RWPE1 (cell line): ENCODE measurements at places on chromosomes 6 and 20.

DNA sequence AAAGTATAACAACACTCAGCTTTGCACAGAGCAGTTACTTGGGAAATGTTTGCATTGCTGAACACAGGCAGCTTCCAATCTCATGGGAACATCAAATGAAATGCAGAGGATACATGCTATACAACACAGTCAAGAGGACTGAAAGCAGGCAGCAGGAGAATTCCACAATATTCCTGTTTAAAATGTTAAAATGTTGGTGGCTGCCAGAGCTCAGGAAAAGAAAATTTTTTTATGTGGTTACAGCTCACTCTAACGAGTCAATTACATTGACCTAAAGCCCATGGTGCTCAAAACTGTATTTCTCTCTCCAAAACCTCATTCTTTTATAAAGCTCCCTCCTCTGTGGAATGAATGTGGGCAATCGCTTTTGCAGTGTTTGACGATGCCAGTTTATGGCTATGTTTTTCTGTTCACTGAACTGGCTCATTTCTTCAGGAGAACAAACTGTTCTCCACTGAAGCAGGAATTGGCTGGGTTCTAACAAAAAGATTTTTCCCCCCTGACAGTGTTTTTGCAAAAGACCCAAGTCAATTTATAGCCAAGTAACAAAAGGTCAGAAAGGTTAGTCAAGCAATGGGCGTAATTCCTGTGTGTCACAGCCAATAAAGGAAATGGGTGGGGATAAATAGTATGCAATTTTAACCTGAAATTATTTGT lies 69.0 kb downstream of the ZHX3 start:
- DNase-seq: peak; percentile 53

DNA sequence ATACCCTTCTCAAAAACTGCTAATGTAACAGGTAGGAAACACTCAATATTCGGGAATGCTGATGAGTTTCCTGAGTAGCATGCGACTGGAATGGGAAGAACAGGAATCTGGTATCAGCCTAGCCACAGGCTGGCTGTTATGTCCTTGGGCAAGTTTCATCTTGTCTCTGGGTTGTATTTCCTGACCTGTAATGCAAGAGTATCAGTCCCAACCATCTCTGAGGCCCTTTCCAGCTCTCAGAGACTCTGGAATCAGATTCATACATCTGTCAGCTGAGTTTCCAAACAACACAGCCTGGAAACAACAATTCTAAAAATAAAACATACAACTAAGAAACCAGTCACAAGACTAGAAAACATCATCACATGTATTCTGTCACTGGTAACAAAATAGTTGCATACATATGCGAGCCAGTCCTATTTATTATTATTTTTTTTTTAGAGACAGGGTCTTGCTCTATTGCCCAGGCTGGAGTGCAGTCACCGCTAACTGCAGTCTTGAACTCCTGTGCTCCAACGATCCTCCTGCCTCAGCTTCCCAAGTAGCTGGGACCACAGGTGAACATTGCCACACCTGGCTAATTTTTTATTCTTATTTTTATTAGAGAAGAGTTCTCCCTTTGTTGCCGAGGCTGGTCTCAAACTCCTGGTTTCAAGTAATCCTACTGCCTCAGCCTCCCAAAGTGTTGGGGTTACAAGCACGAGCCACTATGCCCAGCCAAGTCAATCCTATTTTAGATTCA lies 16.7 kb upstream of the TFAP2A start:
- DNase-seq: peak; percentile 88

DNA sequence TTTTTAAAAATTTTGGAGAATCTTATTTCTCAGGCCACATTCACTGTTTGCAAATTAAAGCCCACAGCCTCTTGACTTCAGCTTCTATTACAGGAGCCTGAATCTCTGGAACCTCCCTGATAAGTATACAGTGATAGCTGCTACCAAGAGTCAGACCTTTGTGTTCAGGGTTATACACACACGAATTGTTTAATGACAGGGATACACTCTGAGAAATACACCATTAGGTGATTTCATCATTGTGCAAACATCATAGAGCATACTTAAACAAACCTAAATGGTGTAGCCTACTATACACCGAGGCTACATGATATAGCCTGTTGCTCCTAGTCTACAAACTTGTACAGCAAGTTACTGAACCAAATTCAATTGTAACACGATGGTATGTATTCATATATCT lies 473.9 kb downstream of the PKHD1 start:
- DNase-seq: no peak

DNA sequence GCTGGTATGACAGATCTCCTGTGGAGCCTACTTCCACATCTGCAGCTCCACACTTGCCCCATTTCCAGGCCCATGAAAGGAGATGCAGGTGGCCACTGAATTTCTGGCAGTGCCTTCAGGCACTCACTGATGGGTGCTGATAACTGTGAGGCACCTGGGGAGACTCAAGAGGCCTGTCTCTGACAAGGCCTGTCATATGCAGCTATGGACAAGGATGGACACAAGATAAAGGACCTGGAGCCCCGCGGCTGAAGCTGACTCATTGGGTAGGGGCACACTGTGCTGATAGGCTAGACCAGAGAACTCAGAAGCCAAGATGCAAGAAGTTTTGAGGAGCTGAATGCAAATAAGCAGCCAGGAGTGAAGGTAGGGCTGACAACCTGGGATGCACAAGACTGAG lies 81.0 kb upstream of the LRFN2 start:
- DNase-seq: no peak

DNA sequence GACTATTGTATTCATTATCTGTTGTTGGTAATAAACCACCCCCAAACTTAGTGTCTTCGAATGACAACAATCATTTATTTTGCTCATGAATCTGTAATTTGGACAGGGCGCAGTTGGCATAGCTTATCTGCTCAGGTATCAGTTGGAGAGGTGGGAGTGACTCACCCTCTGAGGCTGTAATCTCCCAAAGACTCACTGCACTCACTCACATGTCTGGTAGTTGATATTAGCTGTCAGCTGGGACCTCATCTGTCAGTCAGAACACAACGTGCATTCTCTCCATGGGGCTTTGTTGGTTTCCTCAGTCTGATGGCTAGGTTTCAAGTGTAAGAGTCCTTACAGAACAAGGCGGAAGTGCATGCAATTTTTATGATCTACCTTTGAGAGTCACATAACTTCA lies 219.0 kb upstream of the PRND start:
- no peak for DNase-seq

DNA sequence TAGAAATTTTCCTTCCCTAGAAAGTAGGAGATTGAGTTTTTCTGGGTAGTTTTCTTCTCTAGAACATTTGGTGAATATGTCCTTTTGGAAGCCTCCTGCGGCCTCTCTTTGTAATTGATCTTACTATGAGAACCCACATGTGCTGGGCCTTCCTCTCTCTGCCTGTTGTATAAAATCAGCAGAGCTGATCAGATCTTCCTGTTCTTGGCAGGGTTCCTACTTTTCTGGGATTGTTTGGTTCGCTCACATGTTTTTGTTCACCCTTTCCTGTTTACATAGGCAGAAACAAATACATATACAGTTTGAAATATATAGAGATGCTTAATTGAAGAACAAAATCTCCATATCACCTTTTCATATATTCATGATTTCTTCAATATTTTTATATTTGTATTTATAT lies 57.8 kb downstream of the IL22RA2 start:
- no peak for DNase-seq

DNA sequence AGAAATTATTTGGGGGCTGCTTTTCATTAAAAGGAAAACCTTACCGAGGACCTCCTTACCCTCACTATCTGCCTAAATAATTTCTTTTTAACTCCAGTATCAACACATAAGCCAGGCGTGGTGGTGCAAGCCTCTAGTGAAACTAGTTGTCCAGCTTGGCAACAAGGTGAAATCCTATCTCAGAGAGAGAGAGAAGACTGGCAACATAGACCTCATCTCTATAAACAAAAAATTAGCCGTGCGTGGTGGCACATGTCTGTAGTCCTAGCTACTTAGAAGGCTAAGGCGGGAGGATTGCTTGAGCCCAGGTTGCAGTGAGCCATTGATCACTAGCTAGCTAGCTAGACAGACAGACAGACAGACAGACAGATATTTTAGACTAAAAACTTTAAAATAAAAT lies 92.5 kb downstream of the ARMC2 start:
- DNase-seq: no peak

GRCh38 chr20:11718474-11719094 lies 199.1 kb upstream of the BTBD3 start:
- DNase-seq: no peak

- peak; percentile 20 for DNase-seq
Measured at GRCh38 chr20:22496817-22497216, 87.6 kb downstream of the FOXA2 start.
